Keratinocyte (primary cell): ENCODE measurements at places on chromosomes 4 and X. TPM values are rescaled to one million over a fixed set of nuclear protein-coding genes. Genes with fewer than 3 reads are reported as not detected.

Gene P2RY10
- polyA plus RNA-seq: 0.21 TPM in 1 of 3 replicates, not detected in the others

Gene SUPT20HL1
- not detected in 3 replicates for polyA plus RNA-seq

DNA sequence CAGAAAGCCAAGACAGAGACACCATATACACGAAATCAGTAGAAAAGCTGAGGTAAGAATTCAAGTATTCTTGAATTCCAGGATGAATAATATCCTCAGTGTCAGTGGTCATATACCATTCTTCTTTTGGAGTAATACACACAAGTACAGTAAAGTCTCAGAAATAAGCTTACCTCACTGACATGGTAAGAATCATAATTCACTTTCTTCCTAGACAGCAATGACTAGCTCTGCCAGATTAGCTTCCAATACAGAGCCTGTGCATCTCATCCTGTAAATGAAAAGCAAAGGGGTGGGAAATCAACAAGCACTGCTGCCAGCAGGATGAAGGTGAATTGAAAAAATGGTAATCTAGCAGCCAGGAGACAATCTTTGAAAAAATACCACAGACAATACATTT, 31.2 kb upstream of the VSIG4 start:
- DNase-seq: no peak
- H3K27me3 ChIP-seq: no peaks in the 10 kb centered on the region
- H3K27ac ChIP-seq: no peak overlapping the region
- H3K36me3 ChIP-seq: no peaks in the 10 kb centered on the region
- no peak overlapping the region for H3K4me3 ChIP-seq

GRCh38 chrX:12947545-12948235, 27.2 kb upstream of the TMSB4X start:
- no peaks in the 10 kb centered on the region for H3K36me3 ChIP-seq
- peaks cover 18% of the 10 kb centered on the region for H3K4me1 ChIP-seq
- no peaks in the 10 kb centered on the region for H3K27me3 ChIP-seq
- no peak for DNase-seq
